CD4-positive, alpha-beta T cell treated with Interleukin-15 for 1 hour (primary cell): ENCODE measurements at places on chromosomes 1 and 21.

- DNase-seq, result no peak
These were observed 85.6 kb downstream of the VAV3 start for GRCh38 chr1:107879346-107879745.

GRCh38 chr1:53345996-53346813 lies 18.3 kb upstream of the LRP8 start:
- DNase-seq, result peak; percentile 7

GRCh38 chr1:78073441-78073840 lies 27.7 kb downstream of the GIPC2 start:
- DNase-seq, result no peak

GRCh38 chr1:76379506-76379905 lies 305.0 kb downstream of the ST6GALNAC3 start:
- DNase-seq, result no peak

GRCh38 chr1:155643230-155643629 lies 33.2 kb downstream of the MSTO1 start:
- no peak for DNase-seq

DNA sequence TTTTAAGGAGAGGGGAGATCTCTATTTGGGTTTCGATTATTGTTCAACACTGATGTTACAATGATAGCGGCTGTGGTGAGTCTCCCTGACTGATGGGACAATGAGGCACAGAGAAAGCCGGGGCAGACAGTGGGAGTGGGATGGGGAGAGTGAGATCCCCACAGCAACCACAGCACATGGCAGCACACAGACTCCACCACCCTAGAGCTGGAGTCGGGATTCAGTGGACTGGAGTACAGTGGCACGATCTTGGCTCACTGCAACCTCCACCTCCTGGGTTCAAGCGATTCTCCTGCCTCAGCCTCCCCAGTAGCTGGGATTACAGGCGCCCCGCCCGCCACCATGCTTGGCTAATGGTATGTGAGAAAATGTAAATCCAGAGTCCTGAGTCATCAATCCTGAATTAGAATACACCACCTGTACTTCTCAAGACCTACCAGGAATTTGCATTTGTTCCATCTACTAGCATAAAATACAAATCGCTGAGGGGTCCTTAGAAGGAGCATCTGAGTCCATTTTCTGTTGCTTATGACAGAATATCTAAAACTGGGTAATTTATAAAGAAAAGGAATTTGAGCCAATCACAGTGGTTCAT lies 125.8 kb downstream of the TOMM20 start:
- no peak for DNase-seq
